ENCODE measurements at places on chromosomes 11 and 22.

DNA sequence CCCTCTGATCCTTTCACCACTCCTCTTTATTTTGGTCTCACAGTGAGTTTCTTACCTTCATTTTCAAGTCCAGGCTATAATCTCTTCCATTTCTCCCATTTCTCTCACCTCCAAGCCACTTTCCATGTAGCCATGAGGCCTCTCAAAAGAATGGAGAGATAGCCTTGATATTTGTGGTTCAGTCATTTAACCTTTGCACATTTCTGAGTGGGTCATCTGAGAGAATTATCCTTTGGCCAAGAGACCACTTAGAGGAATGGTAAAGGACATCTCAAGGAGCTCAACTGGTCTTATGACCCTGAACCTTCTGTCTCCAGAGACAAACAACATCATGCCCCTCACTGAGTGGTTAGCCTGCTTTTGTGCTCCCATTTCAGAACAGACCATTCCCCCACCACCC is 121.1 kb downstream of the KIRREL3 start:
- DNase-seq: no peak

- no peak for DNase-seq
Measured at GRCh38 chr11:103043826-103044678, 47.9 kb downstream of the DCUN1D5 start.

GRCh38 chr22:49365910-49366309 is 461.8 kb downstream of the BRD1 start:
- DNase-seq: no peak

- DNase-seq: no peak
Measured at GRCh38 chr11:60393016-60393415, 3.2 kb upstream of the MS4A14 start.

GRCh38 chr11:129035244-129035643 is 92.6 kb upstream of the TP53AIP1 start:
- DNase-seq: peak; percentile 1

DNA sequence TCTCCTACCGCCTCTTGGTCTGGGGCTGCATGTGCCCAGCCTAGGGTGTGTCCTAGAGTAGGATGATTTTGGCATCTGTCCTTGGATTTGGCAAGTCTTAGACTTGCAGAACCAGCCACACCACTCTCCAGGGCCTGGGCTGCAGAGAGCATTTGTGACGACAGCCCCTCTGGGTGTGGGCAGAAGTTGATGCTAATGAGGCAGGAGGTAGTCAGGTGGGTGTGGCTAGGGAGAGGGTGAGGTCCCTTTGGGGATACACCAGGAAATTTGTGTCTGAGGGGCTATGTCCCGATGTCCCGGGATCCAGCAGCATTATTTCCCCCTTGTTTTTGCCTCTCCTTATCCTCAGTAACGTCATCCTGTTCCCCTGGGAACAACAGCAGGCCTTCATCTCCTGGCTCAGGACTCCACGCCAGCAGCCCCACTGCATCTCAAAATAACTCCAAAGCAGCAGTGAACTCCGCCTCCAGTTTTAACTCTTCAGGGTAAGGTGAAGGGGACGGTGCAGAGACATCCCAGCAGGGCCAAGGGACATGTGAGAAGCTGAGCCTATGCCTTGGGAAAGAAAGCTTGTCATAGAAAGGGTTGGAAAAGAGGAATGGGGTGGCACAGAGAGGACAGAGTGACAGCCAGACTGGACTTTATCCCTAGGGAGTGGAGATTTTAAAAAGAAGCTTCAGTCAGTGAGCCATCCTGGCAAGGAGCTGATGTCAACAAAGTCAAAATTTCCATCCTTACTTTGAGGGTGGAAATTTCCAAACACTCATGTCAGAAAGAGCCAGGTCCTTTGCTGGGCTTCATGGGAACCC is 8.0 kb upstream of the TLCD5 start:
- DNase-seq: no peak

GRCh38 chr11:14042686-14043465 is 80.4 kb downstream of the SPON1 start:
- no peak for DNase-seq

GRCh38 chr22:48432781-48433518 is 1394.7 kb downstream of the BRD1 start:
- no peak for DNase-seq

GRCh38 chr11:95282291-95282751 is 51.3 kb upstream of the SESN3 start:
- no peak for DNase-seq

DNA sequence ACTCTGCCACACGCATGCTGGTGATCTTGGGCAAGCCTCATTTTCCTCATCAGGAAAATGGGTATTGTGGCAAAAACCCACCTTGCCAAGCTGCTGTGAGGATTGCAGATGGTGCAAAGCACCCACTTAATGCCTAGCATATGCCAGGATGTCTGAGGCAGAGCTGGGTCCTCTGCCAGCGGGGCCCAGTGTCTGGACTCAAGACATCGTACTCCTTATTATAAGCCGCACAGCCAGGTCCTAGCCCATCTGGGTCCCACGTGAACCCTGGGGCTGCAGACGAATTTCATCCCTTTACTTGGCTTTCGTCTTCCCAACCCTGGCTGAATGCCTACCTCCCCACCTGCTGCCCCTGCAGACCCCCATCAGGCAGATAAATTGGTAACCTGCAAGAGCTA is 34.5 kb upstream of the ALX4 start:
- no peak for DNase-seq

GRCh38 chr11:29161191-29161590 is 855.6 kb downstream of the KCNA4 start:
- no peak for DNase-seq

GRCh38 chr11:4203603-4204360 is 109.2 kb downstream of the RRM1 start:
- no peak for DNase-seq

DNA sequence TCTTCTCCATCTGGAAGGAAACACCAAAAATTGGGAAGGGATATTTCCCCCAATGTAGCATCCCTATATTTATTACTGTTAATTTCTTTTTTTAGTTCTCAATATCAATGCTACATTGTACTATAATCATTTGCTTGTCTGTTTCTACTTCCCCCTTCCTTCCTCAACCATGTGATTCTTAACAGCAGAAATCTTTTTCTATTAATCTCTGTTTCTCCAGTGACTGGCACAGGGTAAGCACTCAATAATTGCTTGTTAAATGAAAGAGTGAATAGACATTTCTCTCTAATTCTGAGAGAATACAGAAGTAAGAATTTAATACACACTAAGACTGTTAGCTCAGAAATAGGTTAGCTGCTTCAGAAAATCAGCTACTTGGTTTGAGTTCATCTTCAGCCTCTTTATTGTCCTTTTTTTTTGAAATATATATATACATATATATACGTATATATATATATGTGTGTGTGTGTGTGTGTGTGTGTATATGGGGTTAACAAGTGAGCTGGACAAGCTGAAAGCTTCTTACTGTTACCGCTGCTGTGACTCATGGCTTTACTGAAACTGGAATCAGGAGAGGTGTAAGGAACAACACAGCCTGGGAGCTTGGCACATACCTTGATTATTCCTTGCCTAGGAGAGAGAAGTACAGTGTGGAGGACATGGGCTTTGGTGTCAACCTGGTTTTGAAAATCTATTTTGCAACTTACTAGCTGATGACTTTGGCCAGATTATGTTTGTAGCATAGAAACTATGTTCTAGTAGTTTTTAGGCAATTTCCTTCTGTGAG is 26.2 kb upstream of the PDE3B start:
- no peak for DNase-seq

DNA sequence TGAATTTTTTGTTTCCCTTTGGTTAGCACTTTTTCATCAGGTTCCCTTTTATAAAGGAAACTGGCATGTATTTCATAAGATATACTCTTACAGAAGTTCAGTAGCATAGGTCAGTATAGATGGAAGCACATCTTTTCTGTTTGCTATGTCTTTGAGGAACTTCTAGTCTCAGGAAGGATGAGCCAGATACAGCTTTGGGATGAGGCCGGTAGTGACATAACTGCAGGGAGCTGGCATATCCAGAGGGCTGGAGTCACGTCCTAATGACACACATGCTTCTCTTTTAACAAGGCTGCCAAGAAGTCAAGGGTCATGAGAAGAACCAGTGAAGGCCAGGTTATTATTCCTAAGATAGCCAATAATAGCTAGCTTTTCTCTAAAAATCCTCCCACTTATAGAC is 33.3 kb upstream of the ADSL start:
- no peak for DNase-seq

- no peak for DNase-seq
Measured at GRCh38 chr22:26463101-26463661, 20.4 kb downstream of the HPS4 start.

DNA sequence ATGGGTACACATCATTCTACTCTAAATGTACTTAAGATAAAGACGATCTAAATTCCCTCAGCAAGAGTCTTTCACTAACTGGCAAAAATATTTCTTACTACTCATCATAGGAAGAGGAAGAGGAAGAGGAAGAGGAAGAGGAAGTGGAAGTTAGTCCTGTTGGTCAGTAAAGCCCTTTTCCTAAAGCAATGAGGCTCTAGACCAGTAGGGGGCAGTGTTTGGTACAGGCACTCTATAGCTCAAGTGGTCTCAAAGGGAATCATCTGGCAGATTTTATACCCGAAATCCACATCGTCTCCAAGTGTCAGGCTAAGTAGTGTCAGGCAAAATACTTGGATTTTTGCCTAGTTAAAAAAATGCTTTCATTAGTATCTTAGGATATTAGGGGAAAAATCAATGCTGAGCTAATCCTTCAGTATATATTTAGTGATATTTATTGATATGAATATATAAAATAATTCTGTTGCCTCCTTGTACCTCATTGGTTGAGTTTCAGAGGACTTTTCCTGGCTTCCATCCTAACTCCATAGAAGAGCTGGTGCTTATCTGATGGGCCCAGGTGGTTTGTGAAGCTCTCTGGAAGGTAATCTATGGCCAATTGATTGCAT is 7.7 kb downstream of the BLID start:
- no peak for DNase-seq

DNA sequence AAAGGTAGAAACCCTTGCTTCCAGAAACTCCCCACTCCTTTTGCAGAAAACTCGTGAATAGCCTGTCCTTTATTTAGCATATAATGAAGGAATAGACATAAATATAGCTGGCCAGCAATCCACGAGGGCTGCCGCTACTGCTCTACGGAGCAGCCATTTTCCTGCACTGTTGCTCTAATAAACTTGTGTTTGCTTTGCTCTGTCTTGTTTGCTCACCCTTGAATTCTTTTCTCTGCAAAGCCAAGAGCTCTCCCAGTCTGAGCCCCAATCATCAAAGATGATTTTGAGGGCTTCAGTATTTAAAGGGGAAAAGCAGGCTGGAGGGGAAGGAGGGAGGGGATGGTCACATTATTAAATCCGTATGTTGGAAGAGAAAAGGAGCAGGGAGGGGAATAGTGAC is 16.6 kb upstream of the CHKA start:
- DNase-seq: no peak

Measured in NCI-H1694 treated with DMSO at 0.1 percent for 48 hours (cell line).